ENCODE measurements at places on chromosomes 3 and 15. TPM values are rescaled to one million over a fixed set of nuclear protein-coding genes. Genes with fewer than 3 reads are reported as not detected.

DNA sequence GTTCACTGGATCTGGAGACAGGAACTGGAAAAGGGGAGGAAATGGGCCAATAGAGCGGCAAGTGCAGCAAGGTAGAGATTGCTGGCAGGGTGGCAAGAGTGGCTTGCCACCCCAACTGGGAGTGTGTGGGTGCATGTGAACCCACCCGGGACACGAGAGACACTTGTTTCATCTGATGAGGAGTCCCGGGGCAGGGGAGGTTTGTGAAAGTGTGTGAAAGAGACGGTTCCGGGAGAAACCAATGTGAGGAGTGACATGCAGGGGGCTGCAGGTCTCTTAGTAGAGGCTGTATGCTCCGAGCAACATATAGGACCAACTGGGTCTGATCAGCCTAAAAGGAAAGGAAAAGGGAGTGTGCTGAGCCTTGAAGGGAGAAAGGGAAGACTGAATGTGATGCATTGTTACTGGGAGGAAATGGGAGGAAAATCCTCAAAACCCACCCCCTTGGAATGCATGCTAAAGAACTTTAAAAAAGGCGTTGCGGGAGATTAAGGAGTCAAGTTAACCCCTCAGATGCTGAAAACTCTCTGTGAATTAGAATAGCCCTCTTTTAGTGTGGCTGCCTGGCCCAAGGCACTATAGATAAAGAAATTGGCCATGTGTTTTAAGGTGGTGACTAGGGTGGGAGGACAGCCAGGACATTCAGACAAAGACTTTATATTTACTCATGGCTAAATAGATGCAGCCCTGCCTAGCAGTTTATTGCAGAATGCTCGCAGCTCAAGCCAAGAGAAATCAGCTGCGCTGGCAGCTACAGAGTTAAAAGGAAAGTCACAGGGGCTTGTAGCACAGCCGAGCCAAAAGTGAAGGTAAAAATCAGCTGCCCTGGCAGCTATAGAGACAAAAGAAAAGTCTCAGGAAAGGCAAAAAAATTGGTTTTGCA is 9.1 kb upstream of the SLC9C1 start:
- DNase-seq, result no peak

RPP14 gene
- 16.1 TPM for total RNA-seq

CCR3 gene
- not detected for total RNA-seq

DNA sequence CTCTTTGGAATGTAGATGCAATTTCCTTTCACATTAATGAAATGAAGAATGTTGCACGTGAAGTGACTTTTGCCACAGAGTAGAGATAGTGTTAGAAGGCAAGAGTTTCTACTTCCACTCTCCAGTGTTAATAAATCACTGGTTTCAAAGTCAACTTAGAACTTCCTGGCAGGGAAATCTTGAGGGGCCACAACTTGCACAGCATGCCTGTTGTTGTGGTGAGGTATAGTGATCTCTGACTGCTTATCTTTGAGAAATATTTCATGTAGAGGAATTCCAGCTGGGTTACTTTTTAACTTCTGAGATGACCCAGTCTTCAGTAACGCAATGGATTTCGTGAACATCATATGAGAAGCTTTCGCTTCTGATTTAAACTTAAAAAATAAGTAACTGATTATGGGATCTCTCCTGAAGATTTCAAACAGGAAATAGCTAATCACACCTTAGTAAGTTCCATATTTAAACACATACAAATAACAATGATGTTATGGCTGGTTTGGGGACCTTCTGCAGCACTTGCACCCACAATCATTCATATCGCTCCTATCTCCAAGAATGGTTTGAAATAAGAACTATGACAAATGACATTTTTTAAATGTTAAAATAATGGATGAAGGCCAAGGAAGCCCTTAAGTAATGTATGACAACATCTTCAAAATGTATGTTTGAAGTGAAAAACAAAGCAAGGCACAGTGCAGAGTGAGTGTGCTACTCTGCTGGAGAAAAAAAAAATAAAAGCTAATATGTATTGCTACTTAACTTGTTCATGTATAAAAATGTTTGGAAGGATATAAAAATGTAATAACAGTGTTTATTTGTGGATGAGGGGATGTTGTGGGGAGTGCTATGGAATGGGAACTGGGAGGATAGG is 726.5 kb upstream of the NECTIN3 start:
- no peak for DNase-seq

DNA sequence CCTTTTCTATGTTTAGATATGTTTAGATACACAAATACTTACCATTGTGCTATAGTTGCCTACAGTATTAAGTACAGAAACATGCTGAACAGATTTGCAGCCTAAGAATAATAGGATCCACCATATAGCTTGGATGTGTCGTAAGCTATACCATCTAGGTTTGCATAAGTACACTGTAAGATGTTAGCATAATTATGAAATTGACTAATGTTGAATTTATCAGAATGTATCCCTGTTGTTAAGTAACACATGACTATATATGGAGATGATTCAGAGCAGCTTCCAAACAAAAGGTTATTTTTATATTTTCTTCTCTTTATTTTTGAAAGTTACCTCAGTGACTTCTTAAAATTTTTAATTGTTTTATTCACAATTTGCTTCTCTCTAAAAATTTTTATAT is 2.4 kb downstream of the SLC28A2 start:
- DNase-seq, result no peak

DNA sequence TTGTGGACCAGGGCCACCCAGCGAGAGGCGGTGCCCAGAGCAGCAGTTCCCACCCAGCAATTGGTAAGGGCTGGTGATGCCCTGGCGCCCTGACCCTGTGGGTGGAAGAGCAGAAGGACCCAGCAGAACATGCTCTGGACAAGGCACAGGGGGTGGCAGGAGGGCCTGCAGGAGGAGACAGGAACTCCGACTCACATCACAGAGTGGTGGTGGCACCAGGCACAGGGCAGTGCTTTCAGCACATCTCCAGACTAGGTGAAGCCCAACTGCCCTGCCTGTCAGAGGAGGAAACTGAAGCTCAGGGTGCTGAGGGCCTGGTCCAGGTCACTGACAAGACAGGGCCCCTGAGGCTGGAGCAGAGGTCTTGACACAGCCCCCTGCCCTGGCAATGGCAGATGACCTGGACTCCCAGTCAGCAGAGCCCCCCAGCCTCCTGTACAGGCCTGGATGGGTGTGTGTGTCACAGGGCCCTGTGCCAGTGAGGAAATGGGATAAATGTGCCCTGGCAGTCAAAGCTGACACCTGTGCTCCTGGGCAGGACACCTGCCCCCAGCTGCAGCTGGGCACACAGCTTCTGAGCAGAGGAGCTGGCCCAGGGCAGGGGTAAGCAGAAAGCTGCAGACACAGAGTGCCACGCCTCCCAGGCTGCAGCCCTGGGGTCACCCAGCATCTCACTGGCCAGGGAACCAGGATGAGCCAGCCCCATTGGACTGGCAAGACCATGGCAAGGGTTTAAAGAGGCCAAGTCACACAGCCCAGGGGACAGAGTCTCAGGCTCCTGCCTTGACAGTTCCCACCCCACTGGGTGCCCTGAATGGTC is 11.4 kb downstream of the KLF15 start:
- DNase-seq, result peak; percentile 81

Data from mesenteric fat pad (tissue), 1 donor.